GM23338 (cell line): ENCODE measurements at places on chromosomes 6 and 20.

DNA sequence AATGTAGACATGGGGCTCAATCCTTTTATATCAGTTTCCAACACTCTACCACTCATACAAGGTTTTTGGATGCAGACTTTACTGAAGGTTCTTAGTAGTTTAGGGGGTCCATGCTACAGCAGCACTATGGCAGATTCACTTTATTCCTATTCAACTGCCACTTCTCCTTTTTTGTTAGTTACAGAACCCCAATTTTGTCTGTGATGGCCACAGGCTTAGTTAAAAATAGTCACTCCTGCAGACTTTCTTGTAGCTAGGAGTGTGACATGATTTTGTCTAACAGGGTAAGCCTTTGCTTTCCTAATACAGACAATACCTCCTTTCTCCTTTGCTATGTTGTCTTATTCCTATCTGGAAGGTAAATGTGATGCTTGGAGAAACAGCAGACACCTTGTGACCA lies 90.0 kb upstream of the SLC24A3 start:
- H3K4me3 ChIP-seq, result no peak overlapping the region
- no peaks in the 10 kb centered on the region for H3K27me3 ChIP-seq
- DNase-seq, result no peak
- H3K4me1 ChIP-seq, result no peaks in the 10 kb centered on the region

DNA sequence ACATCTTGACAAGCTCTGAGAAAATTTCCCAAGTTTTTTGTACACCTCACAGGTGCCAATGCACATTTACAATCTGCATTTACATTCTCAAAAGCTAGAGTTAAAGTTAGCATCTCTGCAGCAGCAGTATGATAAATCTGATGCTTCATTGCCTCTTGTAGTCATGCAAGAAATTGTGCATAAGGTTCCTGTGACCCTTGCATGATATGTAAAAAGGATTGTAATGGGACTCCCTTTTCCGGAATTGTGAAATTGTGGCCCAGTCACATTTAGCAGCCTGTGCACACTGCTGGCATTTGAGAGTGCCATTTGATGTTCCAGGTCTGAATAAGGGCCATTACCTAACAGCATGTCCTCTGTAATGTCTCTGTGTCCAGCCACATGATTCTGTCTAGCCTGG lies 24.1 kb downstream of the HLA-DRB1 start:
- H3K4me1 ChIP-seq, result no peaks in the 10 kb centered on the region
- H3K36me3 ChIP-seq, result no peaks in the 10 kb centered on the region
- no peak overlapping the region for H3K4me3 ChIP-seq
- H3K27me3 ChIP-seq, result no peaks in the 10 kb centered on the region
- no peak for DNase-seq

GRCh38 chr20:31967830-31968249 lies at the start of gene XKR7:
TSS of gene XKR7 (plus strand) at chr20:31968151. CDS start at chr20:31968176, 25 bp downstream.
- peaks cover 29% of the 10 kb centered on the region for H3K27me3 ChIP-seq
- 0 out of 2 replicates have a peak within 1 kb of the TSS, but pooled peaks have one; percentile 77 for H3K27ac ChIP-seq
- peak within 1 kb of the TSS; percentile 98 for H3K4me3 ChIP-seq
- H3K36me3 ChIP-seq, result no peaks in the 10 kb centered on the region
- peaks cover 30% of the 10 kb centered on the region for H3K4me1 ChIP-seq
- DNase-seq, result peak; percentile 86

DNA sequence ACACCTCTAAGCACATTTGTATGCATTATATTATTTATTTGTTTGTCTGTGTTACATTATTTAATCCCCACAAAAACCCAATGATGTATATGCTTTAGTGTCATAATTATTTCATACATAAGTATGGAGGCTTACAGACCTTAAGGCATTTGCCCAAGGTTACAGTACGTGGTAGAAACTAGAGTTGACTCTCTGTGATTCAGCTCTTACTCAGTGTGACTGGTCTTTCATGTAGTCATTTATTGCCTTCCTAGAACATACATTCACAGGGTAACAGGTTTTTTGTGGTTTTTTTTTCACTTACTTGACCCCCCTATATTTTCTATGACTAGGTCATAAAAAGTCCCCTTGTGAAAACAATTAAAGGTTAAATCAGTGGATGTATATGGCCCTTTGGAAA lies 566.8 kb downstream of the TFAP2A start:
- H3K27ac ChIP-seq, result no peak overlapping the region
- H3K27me3 ChIP-seq, result no peaks in the 10 kb centered on the region
- no peak overlapping the region for H3K4me3 ChIP-seq
- peaks cover 5% of the 10 kb centered on the region; the same call in 1 of the 2 replicates for H3K4me1 ChIP-seq
- H3K36me3 ChIP-seq, result peaks cover 4% of the 10 kb centered on the region; the same call in 1 of the 2 replicates
- DNase-seq, result no peak

- no peak for DNase-seq
- H3K36me3 ChIP-seq, result no peaks in the 10 kb centered on the region
- no peak overlapping the region for H3K27ac ChIP-seq
- no peak overlapping the region for H3K4me3 ChIP-seq
- no peaks in the 10 kb centered on the region for H3K27me3 ChIP-seq
These were observed 17.0 kb downstream of the CCDC167 start for GRCh38 chr6:37482606-37483251.

DNA sequence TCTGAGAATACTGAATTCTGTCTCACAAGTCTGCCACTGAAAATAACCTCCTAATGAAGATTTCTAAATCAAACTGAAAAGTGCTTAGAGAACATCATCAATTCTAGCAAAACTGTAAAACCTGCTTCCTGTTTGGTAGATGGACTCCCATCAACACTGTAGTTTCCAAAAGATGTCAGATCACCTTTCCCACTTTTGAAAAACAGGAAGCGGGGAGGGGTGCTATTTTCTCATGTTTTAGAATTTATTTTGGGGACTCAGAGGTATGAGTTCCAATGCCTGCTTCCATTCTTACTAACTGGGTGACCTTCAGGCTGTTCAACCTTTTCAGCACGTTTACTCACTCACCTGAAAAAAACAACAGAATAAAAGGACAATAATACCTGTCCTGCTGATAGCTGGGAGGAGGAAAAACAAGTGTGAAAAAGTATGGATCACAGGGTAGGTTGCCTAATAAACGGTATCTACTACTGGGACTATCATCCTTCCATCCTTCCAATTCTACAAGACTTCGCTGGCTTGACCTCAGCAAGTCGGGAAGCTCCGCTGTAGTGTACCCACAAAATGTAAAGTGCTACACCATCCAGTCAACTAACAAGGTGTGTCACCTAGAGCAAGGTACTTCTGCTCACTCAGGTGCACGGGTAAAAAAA lies 1.1 kb downstream of the ATP5F1E start:
- H3K4me3 ChIP-seq, result peak overlapping the region; percentile 90
- H3K27me3 ChIP-seq, result 0 out of 2 replicates have a peak, but pooled peaks cover 4% of the 10 kb centered on the region
- DNase-seq, result no peak
- H3K4me1 ChIP-seq, result peaks cover 27% of the 10 kb centered on the region
- H3K27ac ChIP-seq, result no peak overlapping the region

GRCh38 chr6:39344821-39345280 lies 22.3 kb upstream of the KCNK16 start:
- no peaks in the 10 kb centered on the region for H3K27me3 ChIP-seq
- DNase-seq, result peak; percentile 66
- H3K27ac ChIP-seq, result no peak overlapping the region
- no peaks in the 10 kb centered on the region for H3K36me3 ChIP-seq
- no peak overlapping the region for H3K4me3 ChIP-seq
- peaks cover 6% of the 10 kb centered on the region for H3K4me1 ChIP-seq

DNA sequence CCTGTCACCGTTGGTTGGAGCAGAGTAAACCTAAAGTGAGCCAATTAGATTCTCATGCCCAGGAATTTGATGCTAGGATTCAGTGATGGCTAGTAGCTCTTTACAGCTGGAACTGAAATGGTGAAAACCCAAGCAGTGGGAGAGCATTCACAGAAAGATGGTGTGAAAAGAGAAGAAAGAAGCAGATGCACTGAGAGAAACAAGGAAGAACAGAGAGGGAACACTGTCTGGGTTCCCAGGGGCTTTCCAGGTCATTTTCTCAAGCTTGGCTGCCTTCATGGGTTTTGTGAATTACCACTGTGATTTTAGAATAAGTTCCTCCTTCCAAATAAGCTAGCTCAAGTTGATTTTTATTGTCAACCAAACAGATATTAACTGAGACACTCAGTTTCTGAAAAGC lies 104.1 kb upstream of the AKIRIN2 start:
- no peaks in the 10 kb centered on the region for H3K4me1 ChIP-seq
- H3K36me3 ChIP-seq, result no peaks in the 10 kb centered on the region
- H3K4me3 ChIP-seq, result no peak overlapping the region
- no peak for DNase-seq
- H3K27ac ChIP-seq, result no peak overlapping the region
- H3K27me3 ChIP-seq, result no peaks in the 10 kb centered on the region

GRCh38 chr6:14442242-14442641 lies 324.7 kb downstream of the CD83 start:
- peaks cover 10% of the 10 kb centered on the region for H3K4me1 ChIP-seq
- no peak overlapping the region; the same call in 1 of the 2 replicates for H3K27ac ChIP-seq
- no peak overlapping the region for H3K4me3 ChIP-seq

- no peak overlapping the region for H3K27ac ChIP-seq
- DNase-seq, result no peak
- H3K36me3 ChIP-seq, result peaks cover 11% of the 10 kb centered on the region
- H3K27me3 ChIP-seq, result no peaks in the 10 kb centered on the region
These were observed 636.3 kb downstream of the PTPRT start for GRCh38 chr20:42553374-42553773.

- no peaks in the 10 kb centered on the region for H3K36me3 ChIP-seq
- no peaks in the 10 kb centered on the region for H3K27me3 ChIP-seq
- DNase-seq, result no peak
- no peak overlapping the region for H3K4me3 ChIP-seq
- no peaks in the 10 kb centered on the region for H3K4me1 ChIP-seq
- H3K27ac ChIP-seq, result no peak overlapping the region
These were observed 7.7 kb downstream of the TREML2 start for GRCh38 chr6:41193171-41193734.
